Neural progenitor cell (in vitro differentiated cells): ENCODE measurements at places on chromosomes 12 and 14. TPM values are rescaled to one million over a fixed set of nuclear protein-coding genes. Genes with fewer than 3 reads are reported as not detected.

Gene FAM186B
- 0.25 TPM in 1 of 2 replicates, not detected in the other for total RNA-seq

Gene ART4
- total RNA-seq, result not detected in 2 replicates

Gene TMEM52B
- total RNA-seq, result not detected in 2 replicates

Gene CYP27B1
- total RNA-seq, result 0.17 and 0.99 TPM in 2 replicates

Gene DHRS2
- total RNA-seq, result 0.59 and 2.8 TPM in 2 replicates

Gene POTEG
- not detected in 2 replicates for total RNA-seq

Gene DHRS7
- total RNA-seq, result 32.2 and 47.8 TPM in 2 replicates

Gene CALCOCO1
- 25.3 and 46.0 TPM in 2 replicates for total RNA-seq

Gene LALBA
- total RNA-seq, result not detected in 2 replicates
